Activated gamma-delta T cell (primary cell): ENCODE measurements at places on chromosomes 3 and 15.

- no peak for DNase-seq
Observed at GRCh38 chr3:14488286-14489041, 51.7 kb downstream of the GRIP2 start.

GRCh38 chr3:164940745-164941144 is 137.6 kb downstream of the SI start:
- DNase-seq: no peak

DNA sequence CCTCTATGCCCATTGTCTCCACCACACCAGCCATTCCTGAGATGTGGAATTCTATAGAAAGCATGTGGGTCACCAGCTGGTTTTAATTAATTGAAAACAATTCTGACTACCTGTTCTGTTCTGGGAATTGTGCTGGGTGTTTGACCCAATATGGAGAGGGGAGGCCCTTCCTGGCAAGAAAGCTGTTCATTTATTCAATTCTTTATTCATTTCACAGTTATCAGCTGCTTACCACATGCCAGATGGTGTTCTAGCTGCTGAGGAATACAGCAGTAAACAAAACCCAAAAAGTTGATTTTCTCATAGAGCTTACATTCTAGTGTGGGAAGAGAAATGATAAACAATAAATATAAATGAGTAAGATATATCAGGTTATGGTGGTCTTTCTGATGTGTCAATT is 296.1 kb upstream of the RASGRP1 start:
- DNase-seq: no peak

GRCh38 chr3:58173669-58174398 is 36.9 kb downstream of the DNASE1L3 start:
- DNase-seq: no peak

- no peak for DNase-seq
Observed at GRCh38 chr3:132001999-132002398, 32.8 kb downstream of the CPNE4 start.

DNA sequence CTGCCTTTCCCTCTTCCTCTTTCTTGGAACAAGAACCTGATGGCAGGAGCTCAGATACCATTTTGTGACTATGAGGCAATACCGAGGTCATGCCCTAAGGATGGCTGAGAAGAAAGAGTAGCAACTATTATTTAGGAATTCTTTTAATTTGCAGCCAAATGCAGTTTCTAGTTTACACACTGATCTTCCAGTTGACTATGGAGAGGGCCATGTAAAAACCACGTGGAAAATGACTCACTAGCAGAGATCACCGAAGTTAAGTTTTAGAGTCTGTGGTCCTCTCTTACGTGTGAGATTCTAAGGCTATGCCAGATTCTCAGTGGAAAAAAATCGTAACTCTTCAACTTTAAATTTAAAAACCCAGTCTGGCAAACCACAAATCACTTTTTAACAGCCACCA is 7.8 kb downstream of the BNC1 start:
- DNase-seq: no peak

DNA sequence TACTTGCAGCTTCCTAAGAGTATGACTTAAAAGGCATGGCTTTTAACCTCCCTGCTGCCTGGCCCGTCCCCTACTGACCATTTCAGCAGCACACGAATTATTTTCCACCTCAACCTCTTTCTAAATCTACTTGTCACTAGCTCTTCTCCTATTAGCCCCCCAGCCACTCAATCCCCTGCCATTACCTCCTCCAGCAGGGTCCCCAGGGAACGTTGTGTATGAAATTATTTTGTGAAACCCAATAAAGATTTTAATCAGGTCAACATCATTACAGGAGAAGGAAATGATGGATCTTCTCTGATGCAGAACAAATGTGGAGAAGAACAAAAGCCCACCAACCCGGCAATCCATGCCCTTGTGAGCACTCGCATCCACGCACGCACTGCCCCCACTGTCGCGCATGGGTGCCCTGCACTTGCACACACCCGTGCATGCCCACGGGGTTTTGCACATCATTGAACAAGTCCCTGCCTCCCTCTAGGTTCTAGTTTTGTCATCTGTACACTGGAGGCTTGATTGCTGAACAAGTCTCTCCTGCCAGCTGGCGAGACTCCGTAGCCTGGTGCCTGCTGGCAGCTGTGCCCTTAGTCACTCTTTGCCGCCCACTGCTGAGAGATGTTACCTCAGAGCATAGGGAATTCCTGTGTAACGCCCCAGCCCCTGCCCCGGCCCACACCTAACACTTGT is 51.6 kb downstream of the LINGO1 start:
- DNase-seq: no peak
